Tibial artery (tissue), 4 donors: ENCODE measurements at places on chromosomes 3 and 15.
A peak's percentile ranks its signal among the peaks of the same experiment; 100 is the strongest.

GRCh38 chr3:182729903-182730674 lies 63.2 kb upstream of the ATP11B start:
- no peak for DNase-seq

- no peak for DNase-seq
Observed at GRCh38 chr3:113436809-113437208, 4.5 kb downstream of the CFAP44 start.

- DNase-seq = no peak
Observed at GRCh38 chr15:43436395-43436794, 56.6 kb downstream of the TP53BP1 start.

- DNase-seq = no peak
Observed at GRCh38 chr3:85821130-85821756, 862.5 kb downstream of the CADM2 start.

- no peak for DNase-seq
Observed at GRCh38 chr3:165233501-165234195, 37.5 kb upstream of the SLITRK3 start.

GRCh38 chr15:25830844-25831451 lies 32.2 kb downstream of the ATP10A start:
- peak; percentile 73 for DNase-seq

DNA sequence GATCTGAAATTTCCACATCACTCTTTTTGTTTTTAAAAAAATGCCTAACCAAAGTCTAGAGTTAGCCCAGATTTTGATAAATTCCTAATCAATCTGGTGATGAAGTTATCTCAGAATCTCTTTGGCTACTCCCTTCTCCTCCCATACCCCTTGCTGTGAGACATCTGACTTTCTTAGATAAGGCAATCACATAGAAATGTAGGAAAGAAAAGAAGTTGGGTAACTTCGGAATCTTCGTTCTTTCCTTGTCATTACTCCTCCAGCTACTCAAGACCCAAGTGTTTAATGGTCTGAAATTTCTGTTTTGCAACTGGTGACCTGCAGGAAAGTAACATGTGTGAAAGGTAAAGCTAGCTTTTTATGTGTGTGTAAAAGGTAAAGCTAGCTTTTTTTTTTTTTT lies 37.8 kb downstream of the MYL3 start:
- DNase-seq = no peak

GRCh38 chr3:178306432-178307115 lies 229.7 kb upstream of the KCNMB2 start:
- no peak for DNase-seq

- DNase-seq = no peak
Observed at GRCh38 chr3:48372862-48373435, 930 bp downstream of the FBXW12 start.

DNA sequence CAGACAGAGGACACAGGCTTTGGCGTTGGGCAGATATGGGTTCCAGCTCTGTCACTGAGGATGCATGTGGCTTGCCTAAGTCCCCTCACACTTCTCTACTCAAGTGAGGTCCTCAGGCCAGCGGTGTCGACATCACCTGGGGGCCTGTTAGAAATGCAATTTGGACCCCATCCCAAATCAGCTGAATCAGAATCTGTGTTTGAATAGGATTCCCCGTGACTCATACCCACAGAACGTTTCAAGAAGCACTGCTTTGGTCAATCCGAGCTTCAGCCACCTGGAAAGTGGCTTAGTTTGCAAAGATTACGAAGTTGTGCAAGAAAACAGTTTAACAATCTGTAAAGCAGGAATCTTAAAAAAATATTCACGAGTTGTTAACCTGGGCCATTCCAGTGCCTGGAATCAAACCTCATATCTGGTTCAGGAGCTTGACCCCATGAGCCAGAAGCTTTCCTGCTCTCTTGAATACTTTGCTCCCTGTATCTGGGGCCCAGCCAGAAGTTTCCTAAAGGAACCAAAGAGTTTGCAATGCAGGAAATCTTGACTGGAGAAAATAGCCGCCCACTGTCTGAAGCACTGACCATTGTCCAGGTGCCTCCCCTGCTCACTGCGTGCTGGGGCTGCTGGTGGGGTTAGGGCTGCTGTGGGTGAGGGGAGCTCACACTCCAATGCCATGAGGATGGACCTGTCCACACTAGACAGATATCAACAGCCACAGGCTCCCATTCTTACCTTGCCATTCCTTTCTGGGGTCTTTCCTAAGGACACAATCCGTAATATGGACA lies 208.5 kb upstream of the LINGO1 start:
- DNase-seq = no peak

GRCh38 chr3:124174476-124174875 lies 182.6 kb upstream of the ROPN1 start:
- no peak for DNase-seq

- no peak for DNase-seq
Observed at GRCh38 chr15:95995375-95996168, 334.9 kb upstream of the NR2F2 start.

DNA sequence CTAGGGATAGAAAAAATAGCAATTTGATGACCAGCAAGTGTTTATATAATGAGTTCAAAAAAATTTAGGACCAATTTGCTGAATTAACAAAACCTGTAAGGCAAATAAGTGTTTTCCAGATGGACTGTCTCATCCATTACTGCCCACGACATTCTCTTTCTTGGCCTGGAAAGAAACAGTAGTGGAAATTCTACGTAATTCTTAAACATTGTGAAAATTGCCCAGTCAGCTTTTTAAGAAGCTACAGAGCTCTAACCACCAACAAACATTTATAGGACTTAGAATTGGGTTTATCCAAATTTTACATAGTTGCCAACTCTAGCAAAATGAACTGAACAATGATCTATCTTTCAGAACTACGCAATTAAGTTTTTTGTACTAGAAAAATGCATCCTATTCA lies 227.7 kb upstream of the PEX5L start:
- no peak for DNase-seq

GRCh38 chr3:33046521-33046920 lies 50.4 kb downstream of the GLB1 start:
- no peak for DNase-seq

GRCh38 chr3:51680663-51681230 lies 9.7 kb downstream of the TEX264 start:
- DNase-seq = no peak

DNA sequence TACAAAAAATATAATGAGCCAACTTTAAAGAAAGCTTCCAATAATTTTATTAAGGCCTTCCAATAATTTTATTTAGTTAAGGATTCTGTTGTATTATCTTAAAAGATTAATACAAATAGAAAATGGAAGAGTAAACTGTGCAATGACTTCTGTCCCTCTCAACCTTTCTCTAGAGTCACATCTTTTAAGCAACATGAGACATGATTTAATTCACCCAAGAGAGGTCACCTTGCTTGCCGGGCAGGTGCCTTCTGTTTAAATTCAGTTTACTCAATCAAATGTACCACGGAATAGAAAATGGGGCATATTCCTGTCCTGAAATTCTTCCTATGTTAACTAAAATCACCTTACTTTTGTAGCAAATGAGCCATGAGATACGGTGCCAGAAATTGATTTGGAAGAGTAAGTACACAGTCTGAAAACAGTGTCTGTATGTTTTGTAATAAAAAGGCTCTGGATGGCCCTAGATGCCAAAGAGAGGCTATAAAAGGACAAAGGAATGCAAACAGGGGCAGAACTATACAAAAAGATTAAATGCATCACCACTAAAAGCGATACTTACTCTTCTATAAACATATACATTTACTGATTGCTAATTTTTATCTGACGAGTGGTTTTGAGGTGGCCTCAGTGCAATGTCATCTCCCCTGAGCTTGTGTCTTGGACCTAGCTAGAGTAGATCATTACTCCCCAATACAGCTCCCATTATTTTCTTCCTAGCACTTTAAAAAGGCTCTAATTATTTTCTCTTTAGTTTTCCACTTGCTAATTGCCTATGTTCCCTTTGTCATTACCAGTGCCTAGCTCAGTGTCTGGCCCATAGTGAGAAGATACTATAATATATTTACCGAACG lies 134.0 kb downstream of the FHIT start:
- no peak for DNase-seq

DNA sequence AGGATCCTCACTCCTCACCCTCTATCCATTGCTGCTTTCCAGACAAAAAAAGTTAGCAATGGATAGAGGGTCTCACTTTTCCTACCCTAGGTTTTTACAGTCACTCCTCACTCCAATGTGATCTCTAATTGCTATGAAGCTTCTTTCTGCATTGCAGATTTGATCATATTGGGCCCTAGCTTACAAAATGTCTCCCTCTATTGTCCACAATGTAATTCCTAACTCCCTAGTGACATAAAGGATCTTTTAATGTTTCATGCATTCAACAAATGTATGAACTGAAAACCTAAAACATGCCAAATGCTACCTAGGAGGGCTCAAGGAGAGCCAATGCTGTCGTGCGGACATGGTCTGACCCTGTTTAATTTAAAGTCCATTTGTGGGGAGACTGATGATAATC lies 234.8 kb downstream of the CADM2 start:
- DNase-seq = no peak

- DNase-seq = peak; percentile 36
Observed at GRCh38 chr3:119294696-119295671, 801 bp downstream of the ARHGAP31 start.

- DNase-seq = no peak
Observed at GRCh38 chr3:172582712-172583111, 59.5 kb upstream of the TNFSF10 start.

GRCh38 chr15:69055251-69055650 lies 40.8 kb downstream of the NOX5 start:
- no peak for DNase-seq

GRCh38 chr3:119400466-119400865 lies 62.9 kb downstream of the TMEM39A start:
- no peak for DNase-seq

DNA sequence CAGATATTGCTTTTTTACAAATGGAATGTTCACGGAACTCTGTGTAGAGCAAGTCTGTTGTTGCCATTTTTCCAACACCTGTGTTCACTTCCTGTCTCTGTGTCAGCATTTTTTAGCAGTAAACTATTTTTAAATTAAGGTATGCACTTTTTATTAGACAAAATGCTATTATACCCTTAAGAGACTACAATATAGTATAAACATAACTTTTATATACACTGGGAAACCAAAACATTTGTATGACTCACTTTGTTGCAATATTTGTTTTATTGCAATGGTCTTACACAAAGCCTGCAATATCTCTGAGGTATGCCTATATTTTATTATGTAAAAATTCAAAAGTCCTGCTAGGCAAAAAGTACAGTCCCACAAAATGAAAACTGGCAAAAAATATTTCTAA lies 39.8 kb upstream of the FGF7 start:
- no peak for DNase-seq

DNA sequence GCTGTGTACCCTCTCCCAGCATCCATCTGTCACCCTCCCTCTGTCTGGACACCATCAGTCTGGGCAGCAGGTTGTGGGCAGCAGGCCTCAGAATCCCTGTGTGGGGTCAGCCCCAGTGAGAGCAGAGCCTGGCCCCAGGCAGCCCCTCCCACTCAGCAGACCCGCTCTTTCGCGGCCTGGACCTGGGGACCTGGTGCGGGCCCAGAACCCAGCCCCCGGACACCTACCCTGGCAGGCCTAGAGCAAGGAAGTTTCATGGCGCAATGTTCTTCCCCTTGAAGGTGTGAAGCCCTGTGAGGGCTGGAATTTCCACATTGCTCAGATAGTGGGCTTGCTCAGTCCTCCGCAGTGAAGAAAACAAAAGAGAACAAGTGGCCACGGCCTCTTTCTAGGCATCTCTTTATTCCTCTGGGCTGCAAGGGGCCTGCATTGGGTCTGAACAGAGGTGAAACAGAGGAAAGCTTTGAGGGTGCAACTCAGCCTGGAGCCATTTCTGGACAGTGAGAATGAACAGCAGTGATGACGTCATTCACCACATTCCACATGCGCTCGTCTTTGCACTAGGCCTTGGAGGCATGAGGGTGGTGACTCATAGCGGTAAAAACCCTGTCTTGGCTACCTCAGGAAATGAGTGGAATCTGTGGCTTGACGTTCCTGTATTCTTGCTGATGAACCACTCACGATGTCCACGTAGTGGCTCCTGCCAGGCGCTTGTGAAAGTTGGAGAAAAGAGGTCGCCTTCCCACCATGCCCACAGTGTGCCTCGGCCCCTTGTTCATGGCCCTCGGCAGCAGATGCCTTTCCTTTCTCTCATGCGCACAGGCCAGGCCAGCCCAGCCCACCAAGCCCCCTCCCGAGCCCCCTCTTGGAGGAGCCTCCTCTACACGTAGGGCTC lies 66.1 kb downstream of the SLC30A4 start:
- peak; percentile 58 for DNase-seq

DNA sequence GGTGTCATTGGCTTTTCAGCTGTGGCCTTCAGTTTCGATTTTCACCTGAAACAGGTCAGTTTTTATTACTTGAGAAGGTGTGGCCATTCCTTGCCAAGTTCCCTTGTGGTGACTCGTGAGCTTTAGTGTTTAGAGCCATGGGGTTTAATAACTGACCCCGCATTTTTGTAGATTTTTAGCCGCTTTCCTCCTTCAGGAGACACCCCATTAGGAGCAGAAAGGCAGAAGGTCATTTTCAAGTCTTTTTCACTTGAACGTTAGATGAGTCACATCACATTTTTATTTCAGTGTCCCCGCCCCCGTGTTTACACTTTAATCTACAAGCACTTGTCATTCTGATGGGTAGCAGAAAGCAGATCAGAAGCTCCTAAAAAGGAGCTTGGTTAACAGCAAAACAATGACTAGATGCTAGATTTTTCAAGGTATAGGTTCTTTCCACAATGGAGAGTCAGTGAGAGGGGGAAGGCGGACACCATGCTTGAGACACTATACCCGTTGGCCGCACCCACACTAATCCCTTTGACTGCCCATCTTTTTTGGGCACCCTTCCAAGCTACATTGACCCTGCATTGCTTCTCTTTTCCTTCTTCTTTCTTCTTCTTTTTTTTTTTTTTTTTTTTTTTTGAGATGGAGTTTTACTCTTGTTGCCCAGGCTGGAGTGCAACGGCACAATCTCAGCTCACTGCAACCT lies 132.7 kb downstream of the GHSR start:
- no peak for DNase-seq

DNA sequence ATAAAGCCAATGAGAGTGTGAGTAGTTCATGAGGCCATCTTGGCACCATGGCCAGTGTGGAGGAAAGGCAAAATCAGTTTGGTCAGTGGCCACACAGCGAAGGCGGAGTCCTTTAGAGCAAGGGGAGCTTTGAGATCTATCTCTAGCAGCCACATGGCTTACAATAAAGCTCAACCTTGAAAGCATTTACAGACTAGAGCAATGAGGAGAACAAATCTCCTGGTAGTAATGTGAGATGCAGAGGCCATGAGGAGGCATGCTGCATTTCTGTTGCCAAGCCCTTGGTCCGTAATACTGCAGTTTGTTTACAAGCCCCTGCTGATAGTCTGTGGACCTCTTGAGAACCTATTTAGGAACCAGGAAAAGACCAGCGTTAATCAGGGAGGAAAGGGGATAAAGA lies 381.5 kb upstream of the C2CD4B start:
- no peak for DNase-seq
